Stimulated activated CD4-positive, alpha-beta T cell treated with anti-CD3 and anti-CD28 coated beads, Interleukin-15, amount 100 ng/mL, for 1 hour (primary cell): ENCODE measurements at places on chromosomes 11 and 22.

- no peak for DNase-seq
Measured at GRCh38 chr11:133896642-133897330, 51.5 kb upstream of the SPATA19 start.

- no peak for DNase-seq
Measured at GRCh38 chr22:23888615-23889401, 5.4 kb upstream of the MIF start.

GRCh38 chr11:121291319-121291718 lies 1.3 kb upstream of the SC5D start:
- DNase-seq = no peak

DNA sequence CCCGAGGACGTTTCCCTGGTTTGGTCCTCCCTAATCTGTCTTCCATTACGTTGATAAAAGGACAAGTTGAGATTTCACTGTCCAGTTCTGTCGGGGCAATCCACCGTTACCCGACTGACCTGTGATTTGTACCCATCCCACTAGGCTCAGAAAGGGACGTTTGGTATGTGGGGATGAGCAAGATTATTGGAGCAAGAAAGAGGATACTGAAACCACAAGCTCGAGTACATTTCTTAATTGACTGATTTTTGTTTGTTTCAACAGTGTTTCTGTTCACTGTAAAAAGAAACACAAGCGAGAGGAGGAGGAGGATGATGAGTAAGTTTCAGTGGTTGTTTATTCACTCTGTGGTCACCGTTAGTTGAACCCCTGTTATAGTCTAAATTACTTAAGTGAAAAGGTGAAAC lies 969 bp downstream of the CCDC117 start:
- DNase-seq = no peak

DNA sequence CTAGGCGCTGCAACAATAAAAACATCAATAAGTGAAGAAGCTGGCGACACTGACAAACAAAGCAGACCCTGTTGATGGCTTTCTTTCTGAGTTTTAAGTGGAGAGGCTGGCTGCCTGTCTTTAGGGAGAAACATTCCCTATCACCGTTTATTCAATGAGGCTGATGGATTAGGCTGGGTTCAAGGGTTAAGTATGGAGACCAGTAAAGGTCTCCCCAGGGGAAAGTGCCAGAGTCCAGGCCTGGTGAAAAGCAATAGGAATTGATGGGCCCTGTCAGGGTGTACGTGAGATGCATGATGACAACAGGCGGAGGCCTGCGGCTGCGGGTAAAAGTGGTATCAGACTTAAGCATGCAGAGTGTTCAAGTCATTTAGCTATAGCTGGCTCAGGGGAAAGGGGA lies 102.6 kb downstream of the ALX4 start:
- DNase-seq = no peak

DNA sequence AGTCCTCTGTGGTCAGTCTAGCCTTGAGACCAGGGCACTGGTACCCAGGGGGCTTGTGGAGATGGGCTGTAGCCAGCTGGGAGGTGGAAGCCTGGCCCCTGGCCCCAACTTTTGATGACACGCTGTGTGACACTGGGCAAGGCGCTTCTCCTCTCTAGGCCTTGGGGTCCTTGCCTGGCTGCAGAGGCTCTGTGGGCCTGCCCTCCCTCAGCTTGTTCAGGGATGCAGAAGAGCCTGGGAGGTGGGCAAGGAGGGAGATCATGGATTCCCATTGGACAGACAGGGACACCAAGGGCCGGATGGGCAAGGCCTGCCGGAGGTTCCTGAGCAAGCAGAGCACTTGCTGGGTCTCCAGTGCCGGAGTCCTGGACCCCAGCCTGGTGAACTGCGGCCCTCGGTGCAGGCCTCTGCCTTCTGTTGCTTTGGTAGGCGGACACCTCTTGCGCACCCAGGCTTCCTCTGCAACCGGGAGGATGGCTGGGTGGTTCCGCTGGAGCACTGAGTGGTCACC lies 1.3 kb upstream of the PPP2R5B start:
- no peak for DNase-seq

- DNase-seq = no peak
Measured at GRCh38 chr11:71323876-71324526, 71.6 kb upstream of the SHANK2 start.

- no peak for DNase-seq
Measured at GRCh38 chr22:26225207-26225606, 55.9 kb downstream of the SEZ6L start.

DNA sequence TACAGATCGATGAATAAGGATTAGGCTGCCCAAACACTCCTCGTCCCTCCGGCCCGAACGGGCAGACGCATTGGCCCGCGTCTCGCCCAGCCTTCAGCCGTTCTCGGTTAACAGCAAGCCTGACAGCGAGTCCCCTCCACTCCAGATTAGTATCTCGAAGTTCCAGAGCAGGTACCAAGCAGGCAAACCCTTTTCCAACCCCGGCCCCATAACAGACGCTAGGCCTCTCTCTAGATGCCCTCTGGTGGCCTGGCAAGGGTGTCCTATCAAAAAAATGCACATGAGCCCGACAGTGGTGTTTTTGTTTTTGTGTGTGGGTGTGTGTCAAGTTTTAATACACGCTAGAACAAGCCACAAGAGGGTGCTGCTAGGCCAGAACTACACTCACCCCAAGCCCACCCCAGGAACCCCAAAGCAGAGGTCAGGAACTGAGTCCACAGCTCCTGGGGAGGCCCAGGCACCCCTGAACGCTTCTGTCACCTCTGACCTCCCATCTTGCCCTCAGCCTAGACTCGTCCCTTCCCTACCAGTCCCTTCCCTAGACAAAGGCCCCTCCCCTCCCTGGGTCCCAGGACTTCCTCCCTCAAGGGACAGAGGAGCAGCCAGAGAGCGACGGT lies 658 bp upstream of the ARFGAP2 start:
- DNase-seq = peak; percentile 51

GRCh38 chr11:130179396-130180306 lies 20.1 kb downstream of the ST14 start:
- no peak for DNase-seq

GRCh38 chr11:88114486-88115045 lies 60.7 kb downstream of the RAB38 start:
- no peak for DNase-seq

DNA sequence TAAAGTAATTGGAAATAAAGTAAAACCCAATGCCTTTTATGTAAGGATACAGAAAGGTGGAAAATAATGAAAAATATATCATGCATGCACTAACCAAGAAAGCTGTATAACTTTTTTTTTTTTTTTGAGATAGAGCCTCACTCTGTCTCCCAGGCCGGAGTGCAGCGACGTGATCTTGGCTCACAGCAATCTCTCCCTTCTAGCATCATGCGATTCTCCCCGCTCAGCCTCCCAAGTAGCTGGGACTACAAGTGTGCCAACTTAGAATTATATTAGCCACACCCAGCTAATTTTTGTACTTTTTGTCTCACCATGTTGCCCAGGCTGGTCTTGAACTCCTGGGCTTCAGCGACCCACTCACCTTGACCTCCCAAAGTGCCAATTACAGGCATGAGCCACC lies 4.5 kb downstream of the GGT5 start:
- DNase-seq = no peak
